Adipocyte (in vitro differentiated cells): ENCODE measurements at places on chromosomes 12 and 14.

DNA sequence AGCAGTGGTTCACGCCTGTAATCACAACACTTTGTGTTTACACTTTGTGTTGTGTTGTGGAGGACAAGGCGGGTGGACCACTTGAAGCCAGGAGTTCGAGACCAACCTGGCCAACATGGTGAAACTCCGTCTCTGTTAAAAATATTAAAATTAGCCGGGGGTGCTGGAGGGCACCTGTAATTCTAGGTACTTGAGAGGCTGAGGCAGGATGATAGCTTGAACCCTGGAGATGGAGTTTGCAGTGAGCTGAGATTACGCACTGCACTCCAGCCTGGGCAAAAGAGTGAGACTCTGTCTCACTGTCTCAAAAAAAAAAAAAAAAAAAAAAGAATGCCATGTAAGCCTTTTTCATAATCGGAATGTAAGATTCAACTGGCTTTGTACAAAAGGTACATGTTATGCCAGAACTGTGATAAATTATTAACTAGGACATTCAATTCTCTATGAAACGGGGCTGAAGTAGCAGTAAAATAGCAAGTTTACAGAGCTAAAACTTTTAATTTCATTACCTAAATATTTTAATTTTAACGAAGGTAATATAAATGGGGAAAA is 13.9 kb upstream of the PITPNM2 start:
- no peak for DNase-seq

GRCh38 chr14:92607702-92608429 is 94.3 kb downstream of the RIN3 start:
- DNase-seq, result peak; percentile 79

DNA sequence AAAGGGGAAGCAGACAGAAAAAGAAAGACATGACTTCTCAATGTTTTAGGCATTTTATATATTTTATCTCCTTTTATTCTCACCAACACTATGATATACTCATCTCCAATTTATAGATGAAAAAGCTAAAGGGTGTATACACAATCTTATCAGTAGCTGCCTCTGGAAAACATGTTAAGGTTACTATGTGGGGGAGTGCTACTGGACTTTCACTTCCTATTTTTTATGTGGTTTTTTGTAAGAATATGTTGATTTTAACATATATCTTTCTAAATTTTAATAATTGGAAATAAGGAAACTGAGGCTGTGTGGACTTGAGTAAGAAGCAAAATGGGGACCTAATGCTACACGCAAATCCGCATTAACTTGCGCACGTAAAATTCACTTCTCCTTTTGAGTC is 99.6 kb upstream of the PDE3A start:
- no peak for DNase-seq

- DNase-seq, result peak; percentile 8
These were observed 37.7 kb downstream of the RASAL1 start for GRCh38 chr12:113097716-113098440.

DNA sequence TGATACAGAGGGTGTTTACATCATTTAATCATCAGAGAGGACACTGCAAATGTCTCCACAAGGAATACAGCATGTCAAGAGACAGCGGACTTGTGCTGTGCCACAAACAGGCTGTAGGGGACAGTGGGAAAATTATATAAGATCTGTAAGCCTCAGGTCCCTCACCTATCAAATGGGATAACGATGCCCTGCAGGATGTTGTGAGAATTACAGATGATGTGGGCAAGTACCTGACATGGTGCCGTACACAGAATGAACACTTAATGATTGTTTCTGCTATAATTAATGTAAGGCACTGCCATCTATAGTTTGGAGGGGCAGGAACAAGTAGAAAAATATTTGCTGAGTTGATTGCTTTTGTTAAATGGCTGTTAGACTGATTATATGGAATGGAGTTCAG is 81.9 kb upstream of the GTF2A1 start:
- no peak for DNase-seq

- no peak for DNase-seq
These were observed 52.3 kb downstream of the TSPAN9 start for GRCh38 chr12:3129301-3130056.

DNA sequence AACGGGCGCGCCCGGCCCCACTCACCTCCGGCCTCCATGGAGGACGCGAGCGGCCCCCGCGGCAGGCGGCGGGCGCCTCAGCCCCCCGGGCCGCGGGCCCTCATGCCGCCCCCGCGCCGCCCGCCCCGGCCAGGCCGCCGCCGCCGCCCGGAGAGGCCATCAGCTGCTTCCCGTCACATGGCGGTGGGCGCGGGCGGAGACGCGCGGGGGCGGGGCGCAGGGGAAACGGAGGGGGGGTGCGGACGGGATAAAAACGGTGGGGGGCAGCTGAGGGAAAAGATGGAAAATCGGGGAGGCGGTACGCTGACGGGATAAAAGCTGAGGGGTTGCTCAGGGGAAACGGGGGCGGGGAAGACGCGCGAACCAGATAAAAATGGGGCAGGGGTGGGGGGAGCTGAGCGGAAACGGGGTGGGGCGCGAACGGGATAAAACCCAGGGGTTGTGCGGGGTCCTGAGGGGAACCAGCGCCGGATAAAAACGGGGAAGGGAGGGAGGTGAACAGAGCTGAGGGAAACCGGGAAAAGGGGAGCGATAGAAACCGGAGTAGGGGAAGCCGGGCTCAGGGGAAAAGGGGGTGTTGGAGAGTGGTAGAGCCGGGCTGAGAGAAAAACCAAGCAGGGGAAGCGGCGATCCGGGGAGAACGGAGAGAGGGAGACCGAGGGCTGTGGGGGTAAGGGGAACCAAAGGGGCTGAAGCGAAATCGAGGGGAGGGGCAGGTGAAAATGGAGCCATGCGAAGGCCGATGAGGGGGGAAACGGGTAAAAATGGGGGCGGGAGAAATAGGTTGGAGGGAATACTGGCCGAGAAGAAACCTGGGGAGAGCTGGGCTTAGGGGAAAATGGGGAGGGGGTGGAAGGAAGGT is at the start of gene WSB2:
Gene WSB2, minus strand, starts transcription at position 169 of the 862 bp plus-strand sequence. Its CDS starts 131 bp downstream, at position 38.
- peak; percentile 82 for DNase-seq

DNA sequence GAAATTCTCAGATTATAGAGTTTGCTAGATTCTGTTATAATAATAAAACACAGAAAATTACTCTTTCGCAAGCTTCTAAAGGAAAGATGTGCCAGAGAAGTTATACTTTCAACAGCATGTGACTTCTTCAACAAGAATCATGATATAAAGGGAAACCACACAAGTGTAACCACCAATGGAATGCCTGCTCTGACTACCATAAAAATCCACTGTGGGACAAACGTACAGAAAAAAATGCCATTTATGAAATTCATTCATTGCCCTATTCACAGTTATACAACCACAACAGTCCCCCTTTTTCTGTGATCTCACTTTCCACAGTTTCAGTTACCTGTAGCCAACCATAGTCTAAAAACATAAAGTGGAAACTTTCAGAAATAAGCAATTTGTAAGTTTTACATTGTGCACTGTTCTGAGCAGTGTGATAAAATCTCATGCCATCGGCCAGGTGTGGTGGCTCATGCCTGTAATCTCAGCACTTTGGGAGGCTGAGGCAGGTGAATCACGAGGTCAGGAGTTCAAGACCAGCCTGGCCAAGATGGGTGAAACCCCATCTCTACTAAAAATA is 3.2 kb downstream of the CATSPERB start:
- DNase-seq, result no peak

DNA sequence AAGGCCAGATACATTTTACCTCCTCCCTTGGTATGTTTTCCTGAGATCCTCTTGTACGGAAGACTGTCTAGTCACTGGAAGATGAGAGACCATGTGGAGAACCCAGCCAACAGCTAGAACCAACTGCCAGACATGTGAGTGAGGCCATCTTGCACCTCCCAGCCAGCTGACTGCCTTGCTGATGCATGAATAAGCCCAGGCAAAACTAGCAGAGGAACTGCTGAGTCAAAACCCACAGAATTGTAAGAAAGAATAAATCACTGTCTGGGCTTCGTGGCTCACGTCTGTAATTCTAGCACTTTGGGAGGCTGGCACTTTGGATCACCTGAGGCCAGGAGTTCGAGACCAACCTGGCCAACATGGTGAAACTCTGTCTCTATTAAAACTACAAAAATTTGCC is 160.0 kb downstream of the TPH2 start:
- DNase-seq, result no peak

- DNase-seq, result no peak
These were observed 159.6 kb downstream of the CRADD start for GRCh38 chr12:93836620-93837260.

DNA sequence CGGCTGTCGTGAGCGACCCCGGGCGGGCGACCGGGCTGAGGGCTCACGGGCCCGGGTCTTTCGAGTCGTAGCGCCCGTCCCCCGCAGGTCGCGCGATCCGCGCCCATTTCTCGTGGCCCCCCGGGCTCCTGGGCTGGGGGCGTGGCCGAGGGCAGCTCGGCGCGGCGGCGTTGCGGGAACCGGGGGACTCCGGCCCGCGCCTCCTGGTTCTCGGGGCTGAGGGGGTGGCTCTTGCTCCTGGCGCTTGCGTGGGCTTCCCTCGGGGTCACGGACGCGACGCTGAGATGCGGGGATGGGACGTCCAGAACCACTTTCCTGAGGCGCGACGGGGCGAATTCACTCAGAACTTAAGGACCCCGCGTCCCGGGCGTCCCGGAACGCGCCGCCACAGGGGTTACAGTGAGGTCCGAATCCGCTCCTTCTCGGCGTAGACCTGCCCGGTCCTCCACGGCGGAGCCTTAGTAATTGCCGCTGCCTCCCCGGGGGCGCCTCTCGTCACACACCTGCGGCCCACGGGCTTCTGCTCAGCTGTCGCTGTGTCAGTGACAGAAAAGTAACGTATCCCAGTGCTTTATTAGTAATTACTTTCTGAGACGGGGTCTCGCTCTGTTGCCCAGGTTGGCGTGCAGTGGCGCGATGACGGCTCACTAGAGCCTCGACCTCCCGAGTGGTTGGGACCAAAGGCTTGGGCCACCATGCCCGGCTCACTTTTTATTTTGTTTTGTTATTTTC is 606 bp downstream of the EP400 start:
- DNase-seq, result peak; percentile 70

DNA sequence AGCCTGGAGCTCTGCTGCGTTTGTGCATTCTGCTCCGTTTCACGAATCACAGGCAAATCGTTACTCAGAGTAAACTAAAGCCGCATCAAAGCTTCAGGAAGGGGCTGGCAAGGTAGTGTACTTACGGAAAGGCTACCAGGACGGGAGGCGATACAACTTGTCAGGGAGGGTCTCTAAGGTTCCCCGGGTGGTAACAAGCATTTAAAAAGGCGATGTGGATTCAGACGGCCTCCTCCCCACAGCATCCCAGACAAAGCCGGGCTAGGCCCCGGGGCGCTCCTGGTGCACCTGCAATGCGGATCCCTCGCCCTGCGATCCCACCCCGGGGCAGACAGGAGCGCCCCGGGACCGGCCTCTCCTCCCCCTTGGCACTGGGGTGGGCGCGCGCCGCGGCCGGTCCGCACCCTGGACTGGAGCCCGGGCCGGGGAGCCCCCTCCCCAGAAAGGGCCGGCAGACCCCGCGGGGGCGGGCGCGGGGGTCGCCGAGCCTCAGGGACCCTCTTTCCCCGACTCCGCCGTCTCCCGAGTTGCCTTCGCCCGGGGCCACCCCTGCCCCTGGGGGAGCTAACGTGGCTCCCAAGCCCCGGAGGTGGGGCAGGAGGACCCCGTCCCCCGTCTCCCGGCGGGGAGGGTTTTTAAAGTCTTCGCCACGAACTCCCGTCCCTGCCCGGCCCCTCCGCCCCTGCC is 718 bp downstream of the CCDC92 start:
- DNase-seq, result peak; percentile 63

- DNase-seq, result no peak
These were observed 72.8 kb downstream of the SCARB1 start for GRCh38 chr12:124790650-124791400.

DNA sequence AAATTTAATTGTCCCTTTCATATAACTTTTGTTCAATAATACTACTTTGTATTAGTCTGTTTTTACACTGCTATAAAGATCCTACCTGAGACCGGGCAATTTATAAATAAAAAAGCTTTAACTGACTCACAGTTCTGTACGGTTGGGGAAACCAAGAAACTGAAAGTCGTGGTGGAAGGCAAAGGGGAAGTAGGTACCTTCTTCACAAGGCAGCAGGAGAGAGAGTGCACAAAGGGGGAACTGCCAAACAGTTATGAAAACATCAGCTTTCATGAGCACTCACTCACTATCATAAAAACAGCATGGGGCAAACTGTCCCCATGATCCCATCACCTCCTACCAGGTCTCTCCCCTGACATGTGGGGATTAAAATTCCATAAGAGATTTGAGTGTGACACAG is 1069.0 kb downstream of the FSCB start:
- DNase-seq, result no peak
